ENCODE measurements at places on chromosomes 1 and 21.

GRCh38 chr1:75430526-75430925 lies 180.4 kb downstream of the SLC44A5 start:
- DNase-seq, result no peak

GRCh38 chr1:55580845-55581332 lies 365.7 kb upstream of the USP24 start:
- no peak for DNase-seq

GRCh38 chr1:101330427-101331130 lies 93.8 kb downstream of the S1PR1 start:
- DNase-seq, result no peak

GRCh38 chr1:212042436-212042835 lies 6.9 kb downstream of the DTL start:
- DNase-seq, result no peak

DNA sequence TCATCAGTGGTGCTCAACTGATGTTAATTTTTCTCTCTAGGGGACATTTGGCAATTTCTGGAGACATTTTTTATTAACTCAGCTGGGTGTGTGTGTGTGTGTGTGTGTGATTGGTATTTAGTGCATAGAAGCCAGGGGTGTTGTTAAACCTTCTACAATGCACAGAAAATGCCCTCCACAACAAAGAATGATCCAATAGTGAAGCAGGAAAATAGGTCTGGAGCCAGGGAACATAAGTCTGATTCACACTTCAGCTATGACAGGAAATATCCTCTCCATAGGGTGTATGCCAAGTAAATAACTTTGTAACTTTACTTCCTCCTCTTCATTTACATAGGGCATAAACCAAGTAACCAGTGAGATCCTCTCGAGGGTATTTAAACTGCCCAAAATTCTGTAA lies 25.1 kb upstream of the TMEM61 start:
- no peak for DNase-seq

DNA sequence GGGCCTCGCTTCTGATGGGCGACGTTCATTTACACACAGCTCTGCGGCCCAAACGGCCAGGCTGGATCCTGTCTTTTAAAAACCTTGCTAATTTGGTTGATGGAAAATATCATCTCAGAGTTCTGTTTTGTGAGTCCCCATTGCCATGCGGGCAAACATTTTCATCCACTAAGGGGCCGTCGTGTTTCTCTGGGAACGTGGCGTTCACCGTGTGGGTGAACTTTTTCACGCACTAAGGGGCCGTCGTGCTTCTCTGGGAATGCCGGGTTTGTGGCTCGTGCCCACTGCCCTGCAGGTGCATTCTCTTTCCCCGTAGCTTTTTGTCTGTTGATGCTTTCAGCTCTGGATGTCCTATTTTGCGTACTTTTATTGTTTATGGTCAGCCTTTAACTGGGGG lies 6.8 kb downstream of the COL18A1 start:
- no peak for DNase-seq

DNA sequence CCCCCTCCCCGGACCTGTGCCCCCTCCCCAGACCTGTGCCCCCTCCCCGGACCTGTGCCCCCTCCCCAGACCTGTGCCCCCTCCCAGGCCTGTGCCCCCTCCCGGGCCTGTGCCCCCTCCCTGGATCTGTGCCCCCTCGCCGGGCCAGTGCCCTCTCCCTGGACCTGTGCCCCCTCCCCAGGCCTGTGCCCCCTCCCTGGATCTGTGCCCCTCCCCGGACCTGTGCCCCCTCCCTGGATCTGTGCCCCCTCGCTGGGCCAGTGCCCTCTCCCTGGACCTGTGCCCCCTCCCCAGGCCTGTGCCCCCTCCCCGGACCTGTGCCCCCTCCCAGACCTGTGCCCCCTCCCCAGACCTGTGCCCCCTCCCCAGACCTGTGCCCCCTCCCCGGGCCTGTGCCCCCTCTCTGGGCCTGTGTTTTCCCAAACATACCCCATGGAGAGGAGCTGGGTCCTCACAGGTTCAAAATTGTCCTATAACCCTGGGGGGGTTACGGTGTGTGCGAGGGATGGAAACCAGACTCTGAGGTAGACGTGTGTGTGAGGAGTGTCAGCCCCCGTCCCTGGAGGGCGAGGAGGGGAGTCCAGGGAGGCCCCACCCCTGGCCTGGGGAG lies 47.6 kb upstream of the POFUT2 start:
- no peak for DNase-seq

GRCh38 chr1:37854406-37854805 lies 5.0 kb downstream of the MTF1 start:
- no peak for DNase-seq

GRCh38 chr21:45303091-45303615 lies 15.5 kb upstream of the POFUT2 start:
- peak; percentile 65 for DNase-seq

- DNase-seq, result no peak
Observed at GRCh38 chr21:33975548-33976081, 60.0 kb upstream of the ATP5PO start.

DNA sequence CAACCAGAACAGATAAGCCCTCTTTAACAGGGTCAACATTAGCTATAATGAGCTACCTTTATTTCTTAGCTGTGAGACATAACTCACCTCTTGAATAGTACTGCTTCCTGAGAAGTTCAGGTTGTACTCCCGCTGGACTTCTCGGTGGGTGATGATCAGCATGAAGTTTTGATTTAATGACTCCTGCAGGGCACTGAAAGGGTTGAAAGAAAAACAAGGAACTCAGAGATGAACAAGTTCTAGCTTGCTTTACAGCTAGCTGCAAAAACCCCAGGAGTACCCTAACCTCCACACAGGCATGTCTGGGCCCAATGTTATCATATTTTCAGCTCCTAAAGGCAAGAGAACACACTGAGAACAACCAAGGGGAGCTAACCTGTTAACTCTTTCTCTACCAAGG lies 254.4 kb downstream of the FAF1 start:
- no peak for DNase-seq

DNA sequence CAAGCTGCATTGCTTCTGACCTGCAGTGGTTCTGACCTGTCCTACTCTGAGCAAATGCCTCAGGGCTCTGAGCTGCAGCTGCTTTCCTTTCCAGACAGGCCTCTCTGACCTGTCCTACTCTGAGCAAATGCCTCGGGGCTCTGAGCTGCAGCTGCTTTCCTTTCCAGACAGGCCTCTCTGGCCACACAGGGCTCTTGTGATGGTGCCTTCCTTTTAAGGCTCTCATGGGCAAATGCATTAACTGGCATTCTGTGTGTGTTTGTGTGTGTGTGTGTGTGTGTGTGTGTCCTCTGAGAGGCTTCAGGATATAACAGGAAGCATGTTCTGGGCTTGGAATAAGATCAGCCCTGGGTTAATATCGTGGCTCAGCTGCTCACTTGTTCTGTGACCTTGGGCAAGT lies 131.3 kb downstream of the NTPCR start:
- DNase-seq, result no peak

DNA sequence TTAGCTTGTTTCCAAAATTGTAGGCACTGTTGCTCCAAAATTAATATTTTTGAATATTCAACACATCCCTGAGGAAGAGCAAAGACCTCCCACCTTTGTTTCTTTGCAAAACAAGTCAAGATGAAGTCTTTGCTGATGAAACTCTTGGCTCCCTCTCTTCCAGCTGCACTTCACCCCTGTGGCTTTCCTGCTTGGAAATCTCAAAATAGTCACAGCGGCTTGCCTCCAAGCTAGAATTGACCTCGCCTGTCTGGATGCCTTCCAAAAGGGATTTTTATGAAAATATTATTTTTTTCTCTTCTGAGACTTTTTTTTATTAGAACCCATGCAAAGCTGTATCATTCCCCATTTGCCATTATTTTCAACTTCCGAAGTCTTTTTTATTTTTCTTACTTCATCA lies 71.1 kb upstream of the MROH9 start:
- DNase-seq, result no peak

DNA sequence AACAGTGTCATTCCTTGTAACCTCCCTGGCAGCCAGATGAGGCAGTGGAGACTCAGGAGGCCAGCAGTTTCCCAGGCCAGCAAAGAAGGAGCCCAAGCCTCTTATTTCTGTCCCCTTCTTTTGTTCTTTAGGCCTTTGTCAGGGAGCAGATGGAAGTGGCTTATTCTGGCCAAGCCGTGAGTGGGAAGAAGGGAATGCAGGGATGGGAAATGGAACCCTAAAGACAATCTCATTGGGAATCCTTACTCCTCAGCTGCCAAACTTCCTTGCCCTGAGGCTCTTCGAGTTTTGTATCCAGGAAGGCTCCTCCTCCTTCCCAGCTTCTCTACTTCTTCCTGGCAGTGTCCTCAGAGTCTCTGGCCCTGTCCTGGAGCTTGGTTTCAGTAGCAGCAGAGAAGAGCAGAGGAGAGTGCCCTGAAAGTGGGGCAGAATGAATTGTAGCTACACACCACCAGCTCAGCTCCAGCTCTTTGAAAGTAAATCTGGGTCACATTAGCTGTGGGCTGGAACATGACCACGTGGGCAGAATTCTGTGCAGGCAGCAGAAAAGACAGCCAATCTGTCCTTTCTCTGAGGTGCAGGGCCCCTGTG lies 63.9 kb downstream of the NDUFS5 start:
- DNase-seq, result no peak

DNA sequence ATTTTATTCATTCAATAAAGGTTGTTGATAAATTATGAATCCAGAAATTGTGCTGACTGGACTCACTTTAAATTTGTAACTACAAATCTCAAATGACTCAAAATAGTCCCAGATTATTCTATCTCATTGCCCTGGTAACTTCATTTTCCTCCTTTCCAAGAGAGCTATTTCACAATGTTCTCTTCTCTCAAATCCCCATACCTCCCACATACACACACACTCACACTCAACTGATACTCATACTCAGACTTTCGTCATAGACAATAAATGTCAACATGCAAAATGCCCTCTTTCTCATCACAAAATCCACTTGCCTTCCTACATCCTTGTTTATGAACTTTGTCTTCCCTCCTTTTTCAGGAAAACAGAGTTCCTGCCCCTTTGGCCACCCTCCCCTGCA lies 33.3 kb downstream of the EXTL2 start:
- no peak for DNase-seq

DNA sequence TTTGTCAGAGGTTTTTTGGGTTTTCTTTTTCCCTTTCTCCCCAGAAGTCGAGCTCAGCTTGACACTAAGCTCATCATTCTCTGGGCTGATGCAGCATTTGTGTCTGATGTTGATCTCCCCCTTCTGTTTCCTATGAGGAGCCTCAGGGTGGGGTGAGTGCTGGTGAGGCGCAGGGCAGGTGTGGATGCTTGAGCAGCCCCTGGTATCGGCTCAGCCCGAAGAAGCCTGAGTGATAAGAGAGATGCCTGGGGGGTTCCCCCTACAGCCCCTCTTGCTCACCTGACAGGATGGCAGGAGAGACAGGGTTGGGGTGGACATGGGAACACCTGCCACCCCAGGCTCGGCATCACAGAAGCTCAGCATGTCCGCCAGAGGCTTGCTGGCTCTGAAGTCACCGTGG lies 239.0 kb downstream of the RHOU start:
- no peak for DNase-seq

DNA sequence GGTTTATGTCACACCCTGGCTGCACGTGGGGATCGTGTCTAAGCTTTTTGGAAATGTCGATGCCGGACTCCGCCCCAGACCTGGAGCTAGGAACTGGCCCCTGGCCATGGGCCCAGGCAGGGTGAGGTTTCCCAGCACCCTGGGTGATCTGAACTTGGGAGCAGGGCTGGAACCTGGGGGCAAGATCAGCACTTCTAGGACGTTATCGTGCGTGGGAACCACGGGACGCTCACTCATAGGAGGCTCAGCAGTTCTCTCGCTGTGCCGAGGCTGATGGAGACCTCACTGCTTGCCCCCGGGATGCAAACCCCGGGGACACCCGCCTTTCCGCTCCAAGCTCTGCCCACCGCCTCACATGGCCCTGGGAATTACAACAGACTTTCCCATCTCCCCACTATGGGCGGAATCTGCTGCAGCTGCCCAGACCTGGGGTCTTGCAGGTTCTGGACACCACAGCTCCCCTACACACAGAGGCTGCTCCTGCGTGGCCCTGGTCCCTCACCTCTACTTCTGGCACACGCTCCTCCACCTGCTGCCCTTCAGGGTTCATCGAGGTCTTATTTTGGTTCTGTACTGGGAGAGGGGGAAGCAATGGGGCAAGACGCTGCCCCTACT lies 35.9 kb downstream of the COL18A1 start:
- no peak for DNase-seq

- DNase-seq, result no peak
Observed at GRCh38 chr1:214324896-214325800, 44.2 kb downstream of the SMYD2 start.

- DNase-seq, result no peak
Observed at GRCh38 chr1:108653431-108654105, 7.3 kb downstream of the HENMT1 start.

- DNase-seq, result no peak
Observed at GRCh38 chr1:199901341-199901740, 126.2 kb upstream of the NR5A2 start.

DNA sequence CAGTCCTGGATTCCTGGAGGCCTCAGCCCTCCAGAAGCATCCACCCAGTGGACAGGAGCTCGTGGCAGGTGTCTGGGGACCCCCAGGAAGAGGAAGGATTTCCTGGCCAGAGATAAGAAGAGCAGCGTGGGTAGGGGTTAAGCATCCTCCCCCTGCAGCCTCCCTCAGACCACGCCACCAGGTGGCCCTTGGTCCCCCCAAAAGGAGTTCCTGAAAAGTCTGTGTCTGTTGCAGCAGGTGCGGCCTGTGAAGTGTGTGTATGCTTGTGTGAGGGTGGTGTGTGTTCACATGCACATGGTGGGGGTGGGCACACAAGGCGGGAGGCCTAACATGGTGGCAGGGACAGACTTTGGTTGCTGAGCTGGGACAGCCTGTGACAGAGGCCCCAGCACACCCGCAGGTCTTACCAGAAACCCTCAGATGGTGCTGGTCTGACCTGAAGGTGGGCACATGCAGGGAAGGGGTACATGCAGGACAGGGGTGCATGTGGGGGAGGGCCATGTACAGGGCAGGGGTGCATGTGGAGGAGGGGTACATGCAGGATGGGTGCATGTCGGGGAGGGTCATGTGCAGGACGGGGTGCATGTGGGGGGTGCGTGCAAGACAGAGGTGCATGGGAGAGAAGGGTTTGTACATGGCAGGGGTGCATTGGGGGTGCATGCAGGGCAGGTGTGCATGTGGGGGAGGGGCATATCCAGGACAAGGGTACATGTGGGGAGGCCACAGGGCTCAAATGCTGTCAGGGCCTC lies 18.2 kb upstream of the RUNX3 start:
- DNase-seq, result no peak

DNA sequence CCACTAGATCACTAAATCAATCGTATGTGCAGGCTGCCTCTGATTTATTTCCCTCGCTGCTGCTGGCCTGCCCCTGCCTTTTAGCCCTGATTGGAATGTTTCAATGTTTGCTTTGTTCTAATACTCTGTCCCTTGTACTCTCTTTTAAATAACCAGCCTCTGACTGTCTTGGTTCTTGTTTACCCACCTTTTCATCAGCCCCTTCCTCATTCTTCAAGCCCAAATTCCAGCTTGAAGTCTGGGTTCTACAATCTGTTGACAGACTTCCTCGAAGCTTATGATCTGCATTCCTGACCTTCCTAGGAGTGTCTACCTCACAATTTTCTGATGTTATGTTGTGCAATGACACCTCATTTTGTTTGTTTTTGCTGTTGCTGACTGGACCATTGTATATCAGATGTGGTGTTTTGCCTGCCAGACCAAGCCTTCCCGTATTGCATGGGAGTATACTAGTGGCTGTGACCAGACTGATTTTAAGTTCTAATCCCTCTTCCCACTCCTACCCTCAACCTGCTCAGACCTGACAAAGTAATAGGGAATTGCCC lies 46.6 kb upstream of the APOBEC4 start:
- DNase-seq, result no peak

GRCh38 chr21:16069178-16070112 lies 339.7 kb downstream of the USP25 start:
- no peak for DNase-seq

Data from suprapubic skin (tissue), 4 donors.